Activated naive CD8-positive, alpha-beta T cell treated with anti-CD3 and anti-CD28 coated beads, Interleukin-2, amount 50 U/mL, for 16 hours (primary cell): ENCODE measurements at places on chromosomes 1 and 21.

DNA sequence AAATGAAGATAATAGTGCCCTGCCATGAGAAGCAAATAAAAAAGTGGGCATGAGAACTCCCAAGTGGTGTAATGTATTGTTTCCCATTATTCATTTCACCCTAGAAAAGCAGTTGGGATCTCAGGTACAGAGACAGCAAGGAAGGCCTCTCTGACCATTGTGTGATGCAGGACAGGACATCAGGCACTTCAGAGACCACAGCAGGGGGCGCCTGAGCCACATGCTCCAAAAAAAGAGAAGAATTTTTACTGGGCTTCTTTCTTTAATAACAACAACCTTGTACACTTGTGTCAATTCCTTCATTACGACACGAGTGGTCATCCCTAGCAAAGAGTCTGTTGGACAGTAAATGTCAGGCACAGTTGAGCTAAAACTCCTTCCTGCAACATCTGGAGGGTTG is 533.3 kb downstream of the OMA1 start:
- DNase-seq = no peak

DNA sequence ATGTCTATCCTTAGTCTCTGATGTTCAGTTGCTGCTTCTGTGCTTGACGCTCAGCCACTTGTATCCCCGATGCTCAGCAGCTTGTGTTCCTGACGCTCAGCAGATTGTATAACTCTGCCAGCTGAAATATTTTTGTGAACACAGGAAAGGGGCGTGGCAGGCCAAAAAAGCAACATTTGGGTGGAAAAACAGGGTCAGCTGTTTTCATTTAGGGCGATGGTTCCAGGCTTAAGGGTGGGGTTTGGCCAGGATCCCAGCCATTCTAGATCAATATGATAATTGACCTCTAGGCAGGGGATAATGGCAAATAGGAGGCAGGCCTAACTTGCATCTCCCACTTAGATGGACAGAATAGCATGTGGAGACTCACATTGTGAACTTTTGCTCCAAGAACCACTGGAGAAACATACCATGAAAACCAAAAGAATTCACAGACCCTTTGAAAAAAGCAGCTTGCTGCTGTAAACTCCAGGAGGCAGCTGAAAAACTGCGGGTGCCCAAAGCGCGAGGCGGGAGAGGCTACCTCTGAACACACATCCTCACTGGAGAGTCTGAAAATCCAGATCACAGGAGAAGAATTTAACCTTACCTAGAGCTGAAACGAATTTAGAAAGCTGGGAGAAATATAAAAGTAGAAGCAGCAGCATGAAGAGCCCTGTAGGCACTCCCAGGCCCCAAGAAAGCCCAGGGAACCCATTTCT is 58.3 kb downstream of the ZNF648 start:
- DNase-seq = no peak

GRCh38 chr1:71101839-71102376 is 21.1 kb upstream of the ZRANB2 start:
- DNase-seq = no peak

- no peak for DNase-seq
Observed at GRCh38 chr1:47708019-47708535, 270.2 kb downstream of the FOXD2 start.

DNA sequence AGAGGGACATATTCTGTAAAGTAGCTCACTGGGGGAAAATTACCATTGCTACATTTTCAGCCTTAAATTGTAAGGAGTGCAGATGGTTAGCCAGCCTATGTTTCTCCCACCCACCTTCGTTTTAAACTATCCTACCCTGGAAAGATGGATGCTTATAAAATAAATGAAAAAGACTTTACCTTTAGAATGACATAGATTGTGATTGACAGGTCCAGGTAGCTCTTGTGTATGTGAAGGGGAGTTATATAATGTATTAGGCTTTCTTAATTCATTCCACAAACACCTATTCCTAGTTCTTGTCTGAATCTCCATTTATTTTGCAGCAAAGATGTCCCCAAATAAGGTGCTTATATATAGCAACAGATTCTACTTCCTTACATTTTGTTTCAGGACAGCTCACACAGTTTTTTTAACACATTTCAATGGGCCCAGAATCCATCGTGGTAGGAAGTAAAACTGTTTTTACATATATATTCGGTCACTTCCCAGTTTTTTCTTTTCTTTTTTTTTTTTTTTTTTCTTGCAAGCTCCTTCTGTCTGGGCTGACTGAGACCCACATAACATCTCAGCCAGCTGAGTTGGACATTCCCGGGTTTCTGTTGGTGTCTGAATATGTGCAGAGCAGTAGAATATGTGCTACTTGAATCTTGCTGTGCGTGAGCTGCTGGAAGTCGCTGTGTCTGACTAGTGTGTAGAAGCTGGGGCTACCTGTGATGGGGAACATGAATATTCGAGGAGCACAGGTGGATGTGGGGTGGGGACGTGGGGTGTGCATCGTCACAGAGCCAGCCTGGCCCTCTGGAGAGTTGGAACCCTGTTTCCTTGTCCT is 27.8 kb downstream of the UCK2 start:
- DNase-seq = no peak

- no peak for DNase-seq
Observed at GRCh38 chr21:32712043-32712442, 15.8 kb downstream of the SYNJ1 start.

GRCh38 chr1:241213139-241213538 is 143.9 kb downstream of the RGS7 start:
- no peak for DNase-seq
